Stimulated activated CD8-positive, alpha-beta memory T cell treated with anti-CD3 and anti-CD28 coated beads, Interleukin-4, amount 100 ng/mL, for 4 hours (primary cell): ENCODE measurements at places on chromosomes 11 and 22.

DNA sequence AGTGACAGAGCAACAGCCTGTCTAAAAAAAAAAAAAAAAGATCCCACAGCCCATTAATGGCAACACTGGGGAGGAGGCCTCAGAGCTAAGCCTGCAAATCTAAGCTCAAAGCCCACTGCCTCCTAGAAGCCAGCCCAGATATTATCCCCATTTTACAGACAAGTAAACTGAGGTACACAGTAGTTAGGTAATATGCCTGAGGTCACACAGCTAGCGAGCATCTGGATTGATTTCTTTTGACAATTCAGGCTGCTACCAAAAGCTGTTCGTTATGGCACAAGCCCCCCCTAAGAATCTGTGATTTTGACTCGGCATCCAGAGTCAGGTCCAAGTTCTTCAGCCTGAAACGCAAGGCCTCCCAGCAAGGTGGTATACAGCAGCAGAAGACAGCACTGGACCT lies 13.7 kb downstream of the ELFN2 start:
- DNase-seq: no peak

DNA sequence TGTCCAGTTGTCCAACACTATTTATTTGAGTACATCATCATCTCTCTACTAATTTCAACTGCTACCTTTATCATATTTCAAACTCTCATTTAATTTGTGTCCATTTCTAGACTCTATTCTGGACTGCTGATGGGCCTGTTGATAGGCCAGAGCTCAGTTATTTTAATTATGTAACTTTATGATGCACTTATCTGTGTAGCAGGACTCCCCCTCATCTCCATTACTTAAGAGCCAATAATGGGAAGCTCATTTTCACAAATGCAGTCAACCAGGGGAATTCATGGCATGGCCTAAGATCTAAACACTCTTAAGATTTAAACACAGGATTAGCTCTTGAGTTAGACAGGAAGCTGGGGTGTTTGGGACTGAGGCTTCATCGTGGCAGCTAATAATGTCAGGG lies 21.4 kb downstream of the KCNQ1OT1 start:
- no peak for DNase-seq

GRCh38 chr11:65071907-65072630 lies 11.8 kb downstream of the CDCA5 start:
- DNase-seq: no peak

GRCh38 chr11:73218106-73218829 lies at the start of gene P2RY2:
TSS of gene P2RY2 (plus strand) at chr11:73218281. CDS start at chr11:73234160, 15,879 bp downstream.
- DNase-seq: no peak

- no peak for DNase-seq
Measured at GRCh38 chr11:108912581-108912980, 247.7 kb downstream of the DDX10 start.
